ENCODE measurements at places on chromosomes 2 and 18.

DNA sequence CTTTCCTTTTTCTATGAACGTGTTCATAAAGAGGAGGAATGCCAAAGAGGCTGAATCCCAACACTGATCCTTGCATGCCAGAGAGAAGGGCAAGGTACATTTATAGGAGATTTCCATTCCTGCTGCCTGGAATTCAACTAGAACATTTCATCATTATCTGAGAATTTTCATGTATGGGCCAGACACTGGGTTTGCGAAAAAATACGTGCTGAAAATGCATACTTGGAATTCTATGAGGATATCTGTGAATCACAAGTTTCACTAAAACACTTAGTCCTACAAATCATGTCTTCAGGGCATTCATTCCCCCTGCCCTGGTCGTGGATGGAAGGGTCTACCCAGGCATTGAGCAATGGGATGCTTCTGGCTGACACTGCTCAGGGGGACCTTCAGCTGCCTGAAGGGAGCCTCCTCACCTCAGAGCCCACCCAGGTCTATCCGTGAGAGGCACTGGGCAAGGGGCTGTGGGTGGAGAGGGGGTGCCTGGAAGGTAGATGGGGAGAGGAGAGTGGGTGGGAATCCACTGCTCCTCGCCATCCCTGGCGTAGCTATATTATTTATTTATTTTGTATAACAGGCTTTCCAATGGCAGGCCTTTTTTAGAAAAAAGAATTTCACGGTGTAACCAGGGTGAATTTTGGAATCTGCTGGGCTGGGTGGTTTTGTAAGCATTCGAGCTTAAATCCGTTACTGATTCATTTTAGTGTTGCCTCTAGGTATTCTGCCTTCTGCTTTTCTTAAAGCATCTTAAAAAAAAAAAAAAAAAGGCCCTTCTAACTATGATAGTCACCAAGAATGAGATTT is 560.6 kb upstream of the ID2 start:
- peak; percentile 86 for DNase-seq

GRCh38 chr2:91748902-91749301 is 3057.4 kb downstream of the RPIA start:
- no peak for DNase-seq

- no peak for DNase-seq
Measured at GRCh38 chr2:172380436-172381274, 46.7 kb upstream of the ITGA6 start.

DNA sequence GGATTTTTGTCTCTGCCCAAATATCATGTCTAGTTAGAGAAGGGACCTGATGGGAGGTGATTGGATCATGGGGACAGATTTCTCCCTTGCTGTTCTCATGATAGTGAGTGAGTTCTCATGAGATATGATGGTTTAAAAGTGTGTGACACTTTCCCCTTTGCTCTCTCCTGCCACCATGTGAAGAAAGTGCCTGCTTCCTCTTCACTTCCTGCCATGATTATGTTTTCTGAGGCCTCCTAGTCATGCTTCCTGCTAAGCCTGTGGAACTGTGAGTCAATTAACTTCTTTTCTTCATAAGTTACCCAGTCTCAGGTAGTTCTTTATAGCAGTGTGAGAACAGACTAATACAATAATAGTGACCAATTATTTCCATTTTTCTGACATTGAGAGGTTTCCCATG is 167.3 kb upstream of the CYRIA start:
- no peak for DNase-seq

- DNase-seq: peak; percentile 99
Measured at GRCh38 chr2:236769981-236770671, 200.5 kb downstream of the ACKR3 start.

DNA sequence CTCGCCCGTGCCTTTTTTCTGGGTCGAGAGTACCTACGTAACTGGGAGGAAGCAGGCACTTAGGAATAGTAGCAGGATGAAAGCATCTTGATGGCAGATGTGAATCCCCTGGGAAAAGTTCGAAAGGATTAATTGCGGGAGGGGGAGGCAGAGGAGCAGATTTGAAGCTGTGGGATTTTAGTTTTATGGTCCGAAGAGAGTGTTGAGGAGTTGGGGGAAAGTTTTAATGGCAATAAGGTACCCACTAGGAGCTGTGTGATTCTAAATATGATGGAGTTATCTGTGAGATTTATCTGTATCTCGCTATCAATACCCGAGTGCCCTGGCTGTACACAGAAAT is 1.1 kb downstream of the AGFG1 start:
- DNase-seq: no peak

GRCh38 chr2:136308611-136309010 is 190.7 kb upstream of the CXCR4 start:
- DNase-seq: no peak

DNA sequence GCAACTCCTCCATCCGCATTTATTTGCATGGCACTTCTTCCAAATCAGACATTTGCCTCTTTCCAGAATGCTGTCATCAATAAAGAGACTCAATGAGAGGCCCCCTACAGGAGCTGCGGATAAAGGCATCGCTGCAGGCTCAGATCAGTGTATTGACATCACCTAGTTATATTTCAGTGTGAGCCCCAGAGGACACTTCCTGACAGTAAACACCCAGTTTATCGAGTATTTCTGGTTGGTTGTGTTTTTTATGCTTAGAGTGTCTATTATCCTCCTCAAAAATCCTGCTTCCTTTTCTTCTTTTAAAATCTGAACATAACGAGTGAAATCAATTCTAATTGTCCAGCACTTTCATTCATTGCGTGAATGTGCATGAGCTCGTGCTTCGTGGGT is 38.8 kb downstream of the NRP2 start:
- DNase-seq: no peak

DNA sequence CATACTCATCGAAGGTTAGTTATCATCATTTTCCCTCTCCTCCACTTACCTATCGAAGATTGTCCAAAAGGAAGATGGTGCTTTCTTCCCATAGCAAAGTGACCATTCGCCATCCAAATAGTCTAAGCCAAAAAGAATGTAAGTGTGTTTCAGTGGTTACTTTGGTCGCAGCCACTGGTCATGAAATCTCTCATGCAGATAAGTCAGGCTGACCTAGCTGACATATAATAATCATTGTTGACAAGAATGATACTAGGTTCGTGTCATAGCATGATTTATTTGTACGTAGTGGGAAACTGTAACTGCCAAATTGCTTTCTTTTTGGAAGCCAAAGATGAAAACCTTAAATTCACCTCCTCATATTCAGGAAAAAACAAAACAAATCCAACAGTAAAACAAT is 89.6 kb upstream of the PMAIP1 start:
- no peak for DNase-seq

GRCh38 chr2:26590980-26591618 is 50.1 kb downstream of the CIB4 start:
- no peak for DNase-seq

DNA sequence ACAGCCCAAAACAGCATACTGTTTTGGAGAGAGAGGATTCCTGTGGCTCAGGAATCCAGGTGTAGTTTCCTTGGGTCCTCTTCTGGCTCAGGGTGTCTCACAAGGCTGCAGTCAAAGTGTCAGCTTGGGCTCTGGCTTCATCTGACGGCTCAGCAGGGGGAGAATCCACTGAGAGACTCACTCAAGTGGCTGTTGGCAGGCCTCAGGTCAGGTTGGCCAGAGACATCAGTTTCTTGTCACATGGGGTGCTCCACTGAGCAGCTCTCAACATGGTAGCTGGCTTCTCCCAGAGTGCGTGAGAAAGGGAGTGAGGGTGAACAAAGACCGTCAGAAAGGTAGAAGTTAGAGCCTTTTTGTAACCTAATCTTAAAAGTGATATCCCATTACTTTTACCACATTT is 168.4 kb downstream of the SOCS6 start:
- DNase-seq: no peak

DNA sequence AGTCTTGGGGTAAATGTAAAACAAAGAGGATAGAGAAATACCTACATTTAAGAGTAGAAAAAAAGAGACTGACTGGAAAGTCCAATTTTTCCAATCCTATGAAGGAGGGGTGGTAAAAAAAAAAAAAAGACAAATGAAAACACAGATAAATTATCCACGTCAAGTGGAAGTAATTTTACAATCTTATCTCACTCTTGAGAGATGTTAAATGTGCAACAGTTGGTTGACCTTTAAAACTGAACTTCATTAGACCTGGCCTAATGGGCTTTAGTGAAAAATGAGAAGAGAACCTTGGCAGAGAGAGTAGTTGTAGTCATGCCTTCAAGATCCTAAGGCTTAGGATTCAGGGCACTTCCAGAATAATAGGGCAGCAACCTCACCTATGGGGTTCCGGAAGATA is 20.4 kb downstream of the GALNT3 start:
- DNase-seq: no peak

- peak; percentile 49 for DNase-seq
Measured at GRCh38 chr2:36530178-36530982, 67.6 kb downstream of the FEZ2 start.

DNA sequence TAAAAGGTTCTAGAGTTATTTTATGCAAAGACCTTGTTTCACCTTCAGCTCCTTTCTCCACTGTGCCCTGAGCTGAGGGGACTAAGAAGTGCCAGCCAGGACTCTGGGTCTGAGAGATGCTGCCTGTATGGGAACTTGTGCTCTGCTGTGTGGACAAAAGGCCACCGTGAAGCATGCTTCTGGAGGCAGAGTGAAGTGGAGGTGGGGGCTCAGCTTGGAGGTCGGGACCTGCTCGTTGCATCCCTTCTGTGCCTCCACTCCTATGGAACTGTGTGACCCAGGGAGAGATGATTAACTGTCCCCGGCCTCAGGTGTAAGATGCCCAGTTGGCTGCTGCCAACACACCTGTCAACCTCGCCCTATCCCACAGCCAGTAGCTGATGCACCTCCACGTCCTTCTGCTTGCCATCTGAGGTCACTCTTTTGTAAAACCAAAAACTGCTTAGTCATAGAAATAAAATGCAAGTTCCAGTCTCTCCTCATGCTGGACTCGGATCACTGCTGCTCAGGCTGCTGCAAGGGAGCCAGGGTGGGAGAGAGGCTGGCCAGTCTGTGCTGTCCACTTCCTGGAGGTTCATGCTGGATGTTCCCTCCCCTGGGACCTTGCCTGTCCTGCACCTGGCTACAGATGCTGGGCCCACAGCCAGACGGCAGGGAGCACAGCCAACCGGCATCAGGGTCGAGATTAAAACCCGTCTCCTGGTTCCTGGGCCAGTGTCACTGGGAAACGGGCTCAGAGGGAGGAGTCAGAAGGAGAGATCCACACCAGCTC is 113.2 kb downstream of the ACKR3 start:
- DNase-seq: no peak

DNA sequence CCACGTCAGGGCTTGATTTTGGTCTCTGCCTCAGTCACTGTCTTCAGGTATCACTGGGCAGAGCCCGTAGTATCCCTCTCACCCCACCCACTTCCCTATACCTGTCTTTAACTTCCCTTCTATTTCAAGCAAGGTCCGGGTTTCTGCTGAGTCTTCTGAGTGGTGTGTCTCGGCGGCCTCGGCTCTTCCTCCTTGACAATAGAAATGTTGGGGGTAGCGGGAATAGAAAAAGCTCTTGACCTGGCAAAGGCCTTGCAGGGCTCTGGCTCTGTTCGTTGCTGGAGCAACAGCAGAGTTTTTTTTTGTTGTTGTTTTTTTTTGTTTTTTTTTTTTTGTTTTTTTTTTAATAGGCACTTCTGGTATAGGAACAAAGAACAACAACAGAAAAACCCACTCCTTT is 16.0 kb upstream of the IGFBP5 start:
- DNase-seq: no peak

GRCh38 chr18:35163014-35163539 is 77.8 kb upstream of the ZNF397 start:
- DNase-seq: peak; percentile 32

- peak; percentile 70 for DNase-seq
Measured at GRCh38 chr2:215920244-215921100, 92.9 kb downstream of the MREG start.

DNA sequence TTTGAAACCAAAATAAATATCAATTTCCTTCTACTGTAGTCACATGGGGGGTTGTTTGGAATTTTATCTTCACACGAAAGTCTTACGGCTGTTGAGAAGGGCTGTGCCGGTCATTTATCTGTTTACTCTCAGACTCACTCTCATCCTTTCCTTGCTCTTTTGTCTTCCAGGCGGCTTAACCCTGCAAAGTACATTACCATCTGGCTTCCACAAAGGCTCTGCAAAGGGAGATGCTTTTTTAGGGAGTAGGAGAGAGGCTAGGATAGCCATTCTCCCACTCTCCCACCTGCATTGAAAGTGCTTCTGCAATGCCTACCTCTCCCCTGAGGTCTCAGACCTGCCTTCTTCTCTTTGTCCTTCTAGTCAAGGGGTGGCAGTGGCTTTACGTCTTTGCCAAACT is 247.6 kb downstream of the MEIS1 start:
- no peak for DNase-seq

DNA sequence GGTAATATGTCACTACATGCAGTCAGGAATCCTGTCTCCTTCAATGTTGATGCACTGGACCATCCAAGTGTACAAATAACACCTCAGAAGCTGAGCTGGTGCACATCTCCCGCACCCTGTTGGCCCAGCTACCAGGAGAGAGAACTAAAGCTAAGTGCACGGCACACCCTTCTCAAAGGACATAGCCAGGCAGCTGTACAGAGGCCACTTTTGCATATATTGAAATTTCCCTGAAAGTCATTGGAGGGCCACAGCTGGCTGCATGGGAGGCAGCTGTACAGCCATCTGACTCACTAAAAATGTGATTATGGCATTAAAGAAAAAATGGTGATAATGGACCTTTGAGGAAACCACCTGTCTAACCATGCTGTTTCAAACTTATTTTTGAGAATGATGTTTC is 441.7 kb downstream of the CBLN2 start:
- DNase-seq: no peak

DNA sequence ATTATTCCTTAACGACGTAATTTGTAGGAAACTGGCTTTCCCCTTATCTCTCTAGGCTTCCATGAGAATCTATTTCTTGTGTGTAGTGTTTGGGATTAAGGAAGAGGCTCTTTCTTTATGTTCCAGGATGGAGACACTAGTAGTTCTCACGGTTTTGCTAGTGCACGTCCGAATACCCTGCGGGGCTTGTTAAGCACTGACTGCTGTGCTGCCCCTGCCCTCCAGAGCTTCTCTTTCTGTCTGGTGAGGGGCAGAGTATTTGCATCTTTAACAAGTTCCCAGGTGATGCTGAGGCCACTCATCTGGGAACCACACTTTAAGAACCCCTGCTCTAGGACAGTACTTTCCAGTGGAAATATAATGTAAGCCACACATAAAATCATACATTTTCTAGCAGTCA is 76.4 kb downstream of the SPATS2L start:
- DNase-seq: no peak

- no peak for DNase-seq
Measured at GRCh38 chr2:47095349-47096020, 59.6 kb downstream of the STPG4 start.

DNA sequence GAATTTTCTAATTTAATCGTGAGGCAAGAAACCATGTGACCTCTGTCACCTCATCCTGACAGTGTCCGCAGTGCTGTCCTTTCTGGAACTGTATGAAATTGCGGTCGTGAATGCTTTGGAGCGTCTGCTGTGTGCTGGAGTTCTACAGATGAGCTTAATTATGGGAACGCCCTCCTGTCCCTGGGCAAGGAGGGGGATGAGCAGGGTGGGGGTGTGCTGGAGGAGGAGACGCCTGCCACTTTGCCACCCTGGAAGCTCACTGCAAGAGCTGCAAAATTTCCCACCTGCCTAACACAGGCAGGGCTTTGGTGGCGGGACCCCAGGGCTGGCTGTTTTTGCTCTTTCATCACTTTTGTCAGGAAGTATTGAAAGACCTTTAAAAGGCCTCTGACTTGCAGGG is 6.5 kb downstream of the LPIN1 start:
- DNase-seq: no peak

Data from EL (cell line).